Head of caudate nucleus (tissue), 42 donors: ENCODE measurements at places on chromosomes 3 and 15.

- no peak for DNase-seq
Measured at GRCh38 chr15:39512643-39513042, 68.2 kb upstream of the THBS1 start.

GRCh38 chr3:132164469-132165092 lies 129.8 kb upstream of the CPNE4 start:
- DNase-seq: no peak

- no peak for DNase-seq
Measured at GRCh38 chr3:51605938-51606337, 65.1 kb upstream of the TEX264 start.

DNA sequence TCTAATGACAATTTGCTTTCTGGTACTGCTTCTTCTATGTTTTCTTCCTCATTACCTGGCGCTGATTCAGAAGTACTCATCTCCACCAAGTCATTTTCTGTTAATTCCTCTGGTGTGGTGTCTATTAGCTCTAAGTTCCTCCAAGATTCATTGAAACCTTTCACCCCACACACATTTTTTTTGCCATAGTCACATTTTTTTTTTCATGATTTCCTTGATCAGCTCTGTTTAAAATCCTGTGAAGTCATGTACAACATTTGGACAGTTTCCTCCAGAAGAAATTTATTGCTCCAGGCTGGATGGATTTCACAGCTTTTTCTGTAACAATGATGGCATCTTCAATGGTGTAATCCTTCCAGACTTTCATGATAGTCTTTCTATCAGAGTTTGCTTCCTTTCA lies 243.2 kb upstream of the VEPH1 start:
- DNase-seq: no peak

- DNase-seq: no peak
Measured at GRCh38 chr3:48993834-48994233, 3.8 kb downstream of the P4HTM start.

DNA sequence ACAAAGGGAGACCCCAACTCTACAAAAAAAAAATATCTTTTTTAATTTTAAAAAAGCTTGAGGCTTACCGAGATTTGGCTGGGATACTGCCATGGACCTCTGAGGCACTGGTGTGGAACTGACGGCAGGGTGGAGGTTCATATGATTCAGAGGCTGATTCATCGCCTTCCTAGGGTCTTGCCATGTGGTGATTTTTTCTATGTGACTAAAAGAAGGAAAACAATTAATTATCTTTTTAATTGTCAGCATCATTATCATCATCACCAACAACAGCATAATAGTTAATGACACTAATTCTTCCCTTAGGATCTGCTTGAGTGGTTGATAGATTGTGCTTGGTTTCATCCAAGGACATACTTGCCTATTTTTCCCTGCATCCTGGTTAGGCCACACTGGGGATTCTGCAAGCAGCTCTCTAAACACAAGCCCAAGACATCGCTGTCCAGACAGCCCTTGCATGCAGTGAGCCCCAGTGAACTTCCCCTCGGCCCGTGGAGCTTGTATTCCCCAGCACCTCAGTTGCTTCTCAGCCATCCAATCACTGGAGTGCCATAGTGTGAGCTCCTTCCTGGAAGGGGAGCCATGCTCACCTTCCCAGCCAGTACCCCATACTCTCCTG lies 84.9 kb downstream of the WWTR1 start:
- DNase-seq: no peak

DNA sequence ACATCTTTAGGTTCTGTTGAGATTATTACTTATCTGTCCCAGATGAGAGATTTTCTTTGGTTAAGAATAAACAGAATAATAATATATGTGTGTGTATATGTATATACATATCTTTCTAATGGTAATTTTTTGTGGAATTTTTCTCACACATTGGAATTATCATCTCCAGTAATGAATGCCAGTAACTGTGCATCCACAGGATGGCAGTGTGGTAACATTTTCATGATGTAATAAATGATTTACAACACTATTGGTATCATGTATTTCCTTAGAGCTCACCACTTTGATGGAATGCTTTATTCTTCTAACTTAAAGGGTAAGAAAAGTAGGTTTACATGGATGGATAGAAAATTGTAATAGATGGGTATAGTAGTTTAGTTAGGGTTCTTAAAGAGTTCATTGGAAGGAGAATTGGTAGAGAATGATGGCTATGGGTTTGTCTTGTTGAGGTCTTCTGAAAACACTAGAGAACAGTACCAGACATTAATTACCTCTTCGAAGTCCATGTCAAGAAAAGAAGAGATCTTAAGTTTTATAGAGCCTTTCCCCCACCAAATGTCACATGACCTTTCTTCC lies 78.1 kb downstream of the STT3B start:
- DNase-seq: peak; percentile 7

- DNase-seq: no peak
Measured at GRCh38 chr3:190575437-190576185, 61.7 kb downstream of the IL1RAP start.

DNA sequence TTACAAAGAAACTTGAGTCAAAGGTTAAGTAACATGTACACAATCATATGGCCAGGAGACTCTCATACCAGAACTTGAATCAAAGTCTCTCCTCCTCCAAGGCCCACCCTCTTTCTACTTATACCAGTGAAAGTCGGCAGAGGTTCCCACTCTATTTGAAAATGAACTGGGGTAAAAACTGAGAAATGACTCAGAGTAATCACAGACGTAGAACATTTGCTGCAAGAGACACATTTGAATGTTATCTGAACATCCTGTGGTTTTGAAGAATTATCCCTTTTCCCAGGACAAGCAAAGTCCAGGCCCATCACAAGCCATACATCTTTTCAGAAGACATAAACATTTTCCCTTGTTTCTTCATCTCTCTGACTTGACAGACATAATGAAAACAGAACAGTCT lies 55.8 kb downstream of the SHOX2 start:
- DNase-seq: no peak

GRCh38 chr3:43857361-43858293 lies 166.9 kb downstream of the ABHD5 start:
- no peak for DNase-seq

DNA sequence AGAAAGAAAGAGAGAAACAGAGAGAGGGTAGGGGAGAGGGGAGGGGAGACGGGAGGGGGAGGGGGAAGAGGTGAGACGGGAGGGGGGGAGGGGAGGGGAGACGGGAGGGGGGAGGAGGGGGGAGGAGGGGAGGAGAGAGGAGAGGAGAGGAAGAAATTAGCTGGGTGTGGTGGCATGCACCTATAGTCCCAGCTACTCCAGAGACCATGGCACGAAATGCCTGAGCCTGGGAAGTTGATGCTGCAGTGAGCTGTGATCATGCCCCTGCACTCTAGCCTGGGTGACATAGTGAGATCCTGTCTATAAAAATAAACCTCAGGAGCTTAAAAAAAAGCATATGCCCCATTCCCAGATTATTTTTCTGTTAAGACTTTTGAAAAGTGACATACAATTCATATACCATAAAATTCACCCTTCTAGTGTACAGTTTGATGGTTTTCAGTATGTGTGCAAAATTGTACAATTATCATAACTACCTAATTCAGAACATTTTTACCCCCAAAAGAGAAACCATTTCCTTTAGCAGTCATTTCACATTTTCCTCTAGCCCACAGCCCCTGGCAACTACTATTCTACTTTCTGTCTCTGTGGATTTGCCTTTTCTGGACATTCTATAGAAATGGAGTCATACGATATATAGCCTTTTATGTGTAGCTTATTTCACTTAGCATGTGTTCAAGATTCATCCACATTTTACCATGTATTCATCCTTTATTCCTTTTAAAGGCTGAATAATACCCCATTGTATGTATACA lies 699.6 kb downstream of the FHIT start:
- DNase-seq: no peak

GRCh38 chr15:56058986-56059385 lies 65.6 kb upstream of the NEDD4 start:
- DNase-seq: no peak

- no peak for DNase-seq
Measured at GRCh38 chr15:74042603-74043424, 39.5 kb downstream of the GOLGA6A start.

DNA sequence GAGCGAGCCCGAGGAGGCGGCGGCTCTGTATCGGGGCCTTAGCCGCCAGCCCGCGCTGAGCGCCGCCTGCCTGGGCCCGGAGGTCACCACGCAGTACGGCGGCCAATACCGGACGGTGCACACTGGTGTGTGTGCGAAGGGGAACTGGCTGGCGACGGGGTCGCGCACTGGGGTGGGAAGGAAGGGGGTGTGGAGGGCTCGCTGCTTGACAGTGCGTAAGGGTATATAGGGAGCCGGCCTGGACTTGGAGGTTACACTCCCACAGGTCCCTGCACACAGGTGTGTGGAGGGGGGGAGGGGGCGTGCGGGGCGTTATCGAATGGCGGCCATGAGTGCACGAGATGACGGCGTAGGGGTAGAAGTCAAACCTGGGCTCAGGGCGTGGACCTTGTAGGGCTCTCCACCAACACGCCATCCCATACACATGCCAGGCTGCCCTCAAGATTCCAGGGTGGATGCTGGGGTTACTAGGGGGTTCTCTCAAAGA lies 389 bp downstream of the APEH start:
- DNase-seq: no peak

GRCh38 chr3:160566499-160566898 lies 1.1 kb upstream of the KPNA4 start:
- no peak for DNase-seq

DNA sequence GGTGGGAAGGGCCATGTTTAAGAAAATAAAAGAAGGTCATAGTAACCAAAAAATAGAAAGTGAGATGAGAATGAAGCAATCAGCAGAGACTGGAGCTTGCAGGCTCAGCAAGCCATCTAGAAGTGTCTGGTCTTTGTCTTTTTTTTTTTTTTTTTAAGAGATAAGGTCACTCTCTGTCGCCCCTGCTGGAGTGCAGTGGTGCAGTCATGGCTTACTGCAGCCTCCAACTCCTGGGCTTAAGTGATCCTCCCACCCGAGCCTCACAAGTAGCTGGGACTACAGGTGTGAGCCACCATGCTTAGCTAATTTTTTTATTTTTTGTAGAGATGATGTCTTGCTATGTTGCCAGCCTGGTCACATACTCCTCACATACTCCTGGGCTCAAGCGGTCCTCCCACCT lies 36.2 kb downstream of the GXYLT2 start:
- no peak for DNase-seq

DNA sequence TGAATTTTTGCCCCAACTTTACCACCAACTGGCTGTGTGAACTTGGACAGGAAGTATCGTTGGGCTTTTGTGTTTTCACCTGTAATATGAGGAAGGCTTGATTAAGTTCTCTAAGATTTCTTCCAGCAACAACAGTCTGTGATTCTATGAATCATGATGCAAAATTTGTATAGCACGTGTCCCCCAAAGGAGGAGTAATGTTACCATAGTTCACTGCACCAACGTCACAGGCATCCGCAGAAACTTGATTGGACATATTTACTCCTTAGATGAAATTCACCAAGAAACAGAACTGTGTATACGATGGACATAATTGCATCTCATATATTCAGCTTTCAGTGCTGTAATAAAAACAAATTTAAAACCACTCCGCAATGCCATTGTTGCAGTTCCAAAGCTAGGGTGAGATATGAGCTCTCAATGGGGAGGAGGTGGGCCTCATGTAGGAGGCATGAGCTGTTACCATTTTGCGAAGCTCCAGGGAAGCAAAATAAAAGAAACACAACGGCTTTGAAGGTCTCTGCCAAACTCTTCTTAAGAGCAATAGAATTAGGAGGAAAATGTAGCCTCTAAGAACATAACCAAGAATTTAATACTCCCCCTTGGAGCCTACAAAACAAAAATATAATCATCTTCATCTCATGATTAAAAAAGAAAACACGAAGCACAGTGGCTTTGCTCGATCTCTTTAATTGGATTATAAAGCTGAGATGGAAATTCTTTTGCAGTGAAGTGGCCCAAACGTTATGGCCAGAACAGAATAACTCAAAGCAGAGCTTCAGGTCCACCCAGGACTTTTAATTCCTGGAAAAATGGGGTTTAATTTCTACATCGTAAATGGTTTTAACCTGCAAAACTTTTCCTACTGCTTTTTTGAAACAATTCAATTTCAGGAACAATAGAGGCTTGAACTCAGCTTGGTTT lies 80.7 kb downstream of the CHST2 start:
- DNase-seq: no peak

- DNase-seq: no peak
Measured at GRCh38 chr3:16092923-16093322, 81.6 kb upstream of the GALNT15 start.

DNA sequence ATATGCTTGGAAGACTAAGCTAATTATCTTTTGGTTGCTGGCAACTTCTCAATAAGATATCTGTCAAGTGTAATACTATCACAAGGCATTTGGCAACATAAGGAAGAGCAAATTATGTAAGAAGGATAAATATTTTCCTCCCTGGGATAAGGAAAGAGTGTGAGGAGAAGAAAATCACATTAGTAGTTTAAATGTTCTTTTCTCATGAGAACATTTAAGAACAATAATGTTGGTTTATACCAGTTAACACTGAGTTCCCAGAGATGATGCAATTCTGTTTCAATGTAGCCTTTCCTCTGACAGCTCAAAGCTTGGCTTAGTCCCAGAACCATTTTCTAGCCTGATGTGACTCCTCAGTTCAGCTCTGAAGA lies 66.1 kb upstream of the NPHP3 start:
- no peak for DNase-seq

DNA sequence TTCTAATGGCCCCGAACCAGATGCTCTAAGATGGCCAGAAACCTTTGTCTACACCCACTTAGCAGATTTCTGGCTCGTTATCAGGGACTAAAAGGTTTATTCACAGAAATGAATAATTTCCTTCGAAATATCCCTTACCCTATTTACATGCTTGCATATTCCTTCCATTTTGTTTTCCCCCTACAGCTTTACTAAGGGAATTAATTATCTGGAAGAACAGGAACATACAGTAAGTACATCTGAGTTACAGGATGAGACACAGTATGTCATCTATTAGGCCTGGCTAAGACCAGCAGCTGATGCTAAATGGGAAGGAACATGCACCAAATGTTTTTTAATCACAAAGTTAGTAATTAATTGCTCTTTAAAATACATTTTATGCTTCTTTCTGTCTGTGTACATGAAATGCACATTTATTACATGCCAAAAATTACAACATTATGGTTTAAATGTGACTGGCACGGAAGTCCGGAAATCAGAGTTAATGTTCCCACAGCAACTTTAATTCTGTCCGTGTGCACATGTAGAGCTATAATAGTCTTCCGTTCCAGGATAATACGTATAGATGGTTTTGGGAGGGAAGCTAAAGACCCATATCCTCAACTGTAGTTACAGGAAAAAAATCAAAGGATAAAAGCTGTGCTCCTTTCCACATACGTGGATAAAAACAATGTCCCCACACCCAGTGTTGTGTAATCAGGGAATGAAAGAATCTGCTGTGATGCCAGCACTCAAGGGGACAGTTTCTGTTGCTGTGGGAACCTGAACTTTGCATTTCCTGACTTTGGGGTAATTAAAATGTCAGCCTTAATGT lies 82.0 kb downstream of the TIGIT start:
- no peak for DNase-seq

DNA sequence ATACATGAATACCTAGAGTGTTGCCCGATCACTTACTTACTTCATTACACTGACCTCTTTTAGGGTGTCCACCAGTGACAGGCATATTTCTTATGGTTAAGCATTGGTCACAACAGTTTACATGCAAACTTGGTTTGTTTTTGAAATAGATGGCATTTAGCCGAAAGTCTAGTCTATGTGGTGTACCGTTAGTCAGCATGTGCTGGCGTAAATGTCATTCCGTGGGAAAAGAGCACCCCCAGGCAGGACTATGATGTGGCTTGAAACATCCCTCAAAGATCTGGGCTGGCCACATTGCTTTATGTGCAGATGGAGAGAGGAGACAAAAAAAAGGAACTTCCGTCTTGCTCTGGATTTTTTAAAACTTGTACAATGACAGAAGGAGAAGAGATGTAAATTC lies 357.0 kb upstream of the ICE2 start:
- no peak for DNase-seq

- DNase-seq: no peak
Measured at GRCh38 chr15:42286445-42287029, 13.3 kb upstream of the TMEM87A start.
